ENCODE measurements at places on chromosomes 16 and 17.

DNA sequence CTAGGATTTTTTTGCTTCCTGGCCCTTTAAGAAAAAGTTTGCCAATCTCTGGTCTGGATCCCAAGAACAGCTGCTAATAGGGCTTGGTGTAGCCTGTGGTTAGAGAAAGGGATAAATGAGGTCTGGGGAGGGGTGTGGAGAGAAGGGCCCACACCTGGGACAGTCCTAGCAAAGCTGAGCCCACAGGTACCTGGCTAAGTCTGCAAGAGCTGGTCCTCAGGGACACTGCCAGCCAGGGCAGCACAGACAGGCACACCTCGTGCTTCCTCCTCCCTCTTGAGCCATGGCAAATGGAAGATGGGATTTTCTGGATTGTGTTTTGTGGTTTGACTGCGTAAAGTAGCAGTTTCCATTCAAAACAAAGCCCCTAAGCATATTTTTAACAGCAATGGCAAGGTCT is 217.5 kb downstream of the SOX9 start:
- DNase-seq = no peak

DNA sequence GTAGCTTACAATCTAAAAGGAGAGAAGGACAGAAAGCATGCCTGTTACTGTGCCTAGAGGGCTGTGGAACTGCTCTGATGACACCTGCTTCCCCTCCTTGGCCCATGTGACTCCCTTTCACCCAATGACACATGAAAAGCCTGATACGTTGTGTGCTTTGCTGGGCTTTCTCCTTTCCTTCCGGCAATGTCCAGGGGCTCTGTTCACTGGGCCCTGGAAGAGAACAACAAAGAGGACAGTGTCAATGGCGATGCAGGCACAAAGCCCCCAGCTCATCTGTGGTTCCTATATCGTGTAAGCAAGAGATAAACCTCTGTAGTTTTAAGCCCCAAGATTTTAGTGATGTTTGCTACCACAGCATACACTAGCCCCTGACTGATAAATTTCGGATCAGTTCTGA is 306.1 kb downstream of the ABCC12 start:
- DNase-seq = no peak

DNA sequence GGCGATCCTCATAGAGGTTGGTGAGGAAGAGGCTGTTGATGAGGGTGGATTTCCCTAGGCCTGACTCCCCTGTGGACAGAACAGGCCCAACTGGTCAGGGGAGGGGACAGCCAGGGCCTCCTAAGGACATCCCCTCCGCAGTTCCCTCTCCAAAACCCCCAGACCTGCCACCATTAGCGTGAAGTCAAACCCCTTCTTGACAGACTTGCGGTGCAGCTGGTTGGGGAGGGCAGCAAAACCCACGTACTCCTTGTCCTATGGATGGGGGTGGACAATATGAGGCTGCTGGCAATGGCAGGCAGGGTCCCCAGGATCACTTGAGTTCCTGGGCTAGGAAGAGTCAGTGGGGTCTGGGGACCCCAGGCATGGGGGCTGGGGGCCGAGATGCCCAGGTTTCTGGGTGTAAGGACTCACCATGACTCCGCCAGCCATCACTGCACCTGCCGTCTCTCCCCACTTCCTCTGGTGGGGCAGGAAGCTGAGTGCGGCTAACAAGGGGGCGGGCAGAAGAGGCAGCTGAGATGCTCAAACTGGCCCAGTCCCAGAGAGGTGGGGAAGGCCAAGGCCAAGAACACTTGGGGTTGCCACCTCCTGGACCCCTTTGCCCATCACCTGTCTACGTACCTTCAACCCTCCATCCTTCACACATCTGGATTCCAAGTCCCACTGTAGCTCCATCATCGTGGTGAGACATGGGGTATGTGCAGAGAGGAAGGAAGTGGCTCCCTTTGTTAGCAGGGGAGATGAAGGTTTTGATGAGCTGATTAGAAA is at the start of gene SEPTIN1:
Gene SEPTIN1, minus strand, starts transcription at position 451 of the 771 bp plus-strand sequence. Its CDS starts 19 bp downstream, at position 432.
- no peak for DNase-seq

GRCh38 chr16:24011237-24011636 is 175.5 kb downstream of the PRKCB start:
- DNase-seq = no peak

GRCh38 chr16:2090481-2090776 is 42.6 kb downstream of the TSC2 start:
- DNase-seq = no peak

DNA sequence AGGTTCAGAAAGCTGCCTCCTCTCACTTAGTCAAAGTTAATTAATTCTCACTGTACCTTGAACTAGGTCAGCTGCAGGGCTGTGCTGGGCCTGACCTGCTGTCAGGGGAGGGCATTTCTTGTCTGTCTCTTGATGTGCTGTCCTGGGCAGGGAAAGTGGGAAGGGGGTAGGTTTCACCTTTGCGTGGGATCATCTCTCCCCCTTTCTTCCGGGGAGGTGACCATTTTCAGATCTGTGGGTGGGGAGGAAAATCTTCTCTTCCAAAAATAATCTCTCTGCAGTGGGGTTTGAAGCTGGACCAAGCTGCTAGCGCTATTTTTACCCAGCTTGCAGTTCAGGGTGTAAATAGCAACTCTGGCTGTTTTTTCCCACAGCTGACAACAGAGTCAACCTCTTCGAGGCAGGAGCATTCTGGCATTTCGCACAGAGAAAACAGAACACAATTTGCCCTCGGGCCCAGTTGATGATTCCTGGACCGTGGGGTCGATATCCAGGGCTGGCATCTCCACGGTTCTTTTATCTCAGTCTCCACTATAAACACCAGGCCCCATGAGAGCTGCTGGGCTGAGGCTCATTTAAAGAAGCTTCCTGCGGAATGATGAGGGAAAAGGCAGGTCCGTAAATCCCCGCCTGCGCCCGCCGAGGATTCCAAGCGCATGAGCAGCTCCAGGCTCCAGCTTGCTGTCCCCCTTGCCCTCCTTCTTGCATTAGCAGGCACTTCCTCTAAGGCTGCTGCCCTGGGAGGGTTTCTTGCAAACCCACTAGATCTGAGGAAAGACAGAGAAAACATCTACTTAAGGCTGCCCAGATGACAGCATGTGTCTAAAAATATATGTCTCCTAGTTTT is 93.9 kb downstream of the YPEL2 start:
- no peak for DNase-seq

GRCh38 chr16:87180069-87180468 is 137.1 kb downstream of the C16orf95 start:
- DNase-seq = no peak

GRCh38 chr17:6914711-6915110 is 81.1 kb upstream of the ALOX12 start:
- DNase-seq = no peak

GRCh38 chr16:27500801-27501200 is 48.9 kb downstream of the GTF3C1 start:
- no peak for DNase-seq

DNA sequence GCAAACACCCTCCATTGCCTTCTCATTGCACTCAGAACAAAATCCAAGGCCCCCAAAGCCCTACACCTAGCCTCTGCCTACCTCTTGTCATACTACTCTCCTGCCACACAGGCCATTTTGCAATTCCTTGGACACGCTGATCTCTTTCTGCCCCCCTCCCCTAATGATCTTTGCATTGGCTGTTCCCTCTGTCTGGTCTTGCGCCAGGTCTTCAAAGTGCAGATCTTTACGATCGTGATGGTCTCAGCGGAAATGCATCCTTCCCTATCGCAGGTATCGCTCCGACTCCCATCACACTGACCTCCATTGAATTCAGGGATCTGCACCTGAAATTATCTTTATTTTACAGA is 777 bp upstream of the MOSMO start:
- DNase-seq = no peak

- DNase-seq = no peak
These were observed 180.1 kb upstream of the SDK2 start for GRCh38 chr17:73824321-73824720.

- no peak for DNase-seq
These were observed 3.1 kb downstream of the MT1E start for GRCh38 chr16:56628486-56629350.

DNA sequence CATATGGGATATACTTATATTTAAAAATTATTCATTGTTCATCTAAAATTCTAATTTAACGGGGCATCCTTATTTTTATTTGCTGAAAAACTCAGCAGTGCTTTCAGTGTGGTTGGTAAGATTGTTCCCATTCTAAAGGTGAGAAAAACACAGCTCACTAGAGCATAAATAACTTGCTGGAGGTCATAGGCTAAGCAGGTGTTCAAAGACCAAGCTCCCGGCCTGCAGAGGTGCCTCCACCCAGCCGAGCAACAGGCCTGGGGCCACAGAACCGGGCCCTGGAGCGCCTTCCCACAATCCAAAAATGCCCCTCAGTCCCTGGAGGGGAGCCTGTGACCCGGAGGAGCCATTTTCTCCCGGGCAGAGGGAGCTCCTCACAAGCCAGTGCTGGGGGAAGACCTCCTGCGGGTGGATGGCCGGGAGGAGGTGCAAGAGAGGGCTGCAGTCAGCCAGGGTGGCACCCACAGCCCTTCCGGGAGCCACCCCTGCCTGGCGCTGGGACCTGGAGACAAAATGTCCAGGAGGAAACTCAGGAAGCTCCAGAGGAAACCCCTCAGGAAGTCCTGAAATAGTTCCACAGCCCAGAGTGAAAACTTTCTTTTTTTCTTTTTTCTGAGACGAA is 14.7 kb downstream of the ABR start:
- DNase-seq = no peak

DNA sequence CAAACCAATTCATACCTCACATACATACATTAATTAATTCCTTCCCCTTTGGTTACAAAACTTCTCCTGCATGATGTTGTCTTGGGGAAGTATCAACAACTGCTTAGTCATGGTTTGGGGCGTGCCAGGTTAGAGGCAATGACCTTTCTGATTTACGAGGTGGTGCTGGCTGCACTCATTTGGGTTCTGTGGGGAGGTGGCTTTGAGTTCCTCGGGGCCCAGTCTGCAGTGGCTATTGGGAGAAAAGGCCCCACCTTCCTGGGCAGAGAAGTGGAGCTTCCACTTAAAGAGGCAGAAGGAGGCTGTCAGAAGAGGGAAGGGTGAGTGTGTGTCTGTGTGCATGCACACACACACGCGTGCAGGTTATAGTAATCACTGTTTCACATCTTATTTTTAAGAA is 10.2 kb upstream of the ETV4 start:
- DNase-seq = no peak

- no peak for DNase-seq
These were observed 40.1 kb downstream of the CLEC16A start for GRCh38 chr16:10984509-10984908.

DNA sequence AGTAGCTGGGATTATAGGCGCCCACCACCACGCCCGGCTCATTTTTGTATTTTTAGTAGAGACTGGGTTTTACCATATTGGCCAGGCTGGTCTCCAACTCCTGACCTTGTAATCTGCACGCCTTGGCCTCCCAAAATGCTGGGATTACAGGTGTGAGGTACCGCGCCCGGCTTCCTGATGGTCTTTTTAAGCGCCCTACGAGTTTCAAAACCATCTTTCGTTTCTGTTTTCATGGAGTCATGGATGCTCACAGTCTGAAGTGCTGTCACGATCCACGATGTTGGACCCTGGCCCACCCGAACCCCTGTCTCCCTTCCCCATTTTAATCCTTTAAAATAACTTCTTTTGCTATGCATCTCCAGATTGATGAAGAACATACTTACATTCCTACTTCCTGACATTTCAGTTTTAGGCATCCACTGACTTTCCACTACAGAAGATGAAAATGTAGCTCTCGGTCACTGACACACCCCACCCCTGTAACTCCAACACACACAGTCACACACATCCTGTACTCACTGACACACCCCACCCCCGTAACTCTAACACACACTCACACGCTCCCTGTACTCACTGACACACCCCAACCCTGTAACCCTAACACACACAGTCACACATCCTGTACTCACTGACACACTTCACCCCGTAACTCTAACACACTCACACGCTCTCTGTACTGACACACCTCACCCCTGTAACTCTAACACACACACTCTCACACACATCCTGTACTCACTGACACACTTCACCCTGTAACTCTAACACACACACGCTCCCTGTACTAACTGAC is 22.6 kb upstream of the WDR45B start:
- no peak for DNase-seq

- DNase-seq = no peak
These were observed 22.3 kb upstream of the KRT10 start for GRCh38 chr17:40844671-40845107.

- DNase-seq = no peak
These were observed 27.1 kb upstream of the ANKFN1 start for GRCh38 chr17:56125830-56126819.

GRCh38 chr17:7897773-7898172 is 9.2 kb downstream of the CHD3 start:
- DNase-seq = no peak

GRCh38 chr16:21611556-21612384 is 12.4 kb downstream of the METTL9 start:
- DNase-seq = no peak

- no peak for DNase-seq
These were observed 33.9 kb upstream of the CLEC18B start for GRCh38 chr16:74455213-74455612.

GRCh38 chr16:87123356-87124001 is 193.7 kb downstream of the C16orf95 start:
- DNase-seq = no peak

DNA sequence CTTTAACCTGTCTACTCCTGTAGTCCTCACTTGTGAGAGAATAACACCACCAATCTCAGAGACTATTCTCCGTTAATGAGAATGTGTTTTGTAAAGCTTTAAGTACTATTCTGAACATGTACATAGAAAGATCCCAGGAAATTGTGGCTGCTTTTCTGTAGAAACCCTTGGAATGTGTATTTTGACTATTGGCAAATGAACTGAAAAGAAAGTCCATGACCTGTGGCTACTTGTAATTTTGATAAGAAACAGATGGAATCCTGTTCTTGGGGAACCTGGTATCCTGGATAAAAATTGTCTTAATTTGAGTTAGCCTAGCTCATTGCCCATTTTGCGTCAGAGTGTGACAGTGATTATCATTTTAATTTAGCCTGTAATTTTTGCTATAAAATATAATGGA is 9.1 kb downstream of the CTCF start:
- DNase-seq = no peak

GRCh38 chr17:68033636-68034451 is 1.7 kb upstream of the KPNA2 start:
- DNase-seq = no peak

DNA sequence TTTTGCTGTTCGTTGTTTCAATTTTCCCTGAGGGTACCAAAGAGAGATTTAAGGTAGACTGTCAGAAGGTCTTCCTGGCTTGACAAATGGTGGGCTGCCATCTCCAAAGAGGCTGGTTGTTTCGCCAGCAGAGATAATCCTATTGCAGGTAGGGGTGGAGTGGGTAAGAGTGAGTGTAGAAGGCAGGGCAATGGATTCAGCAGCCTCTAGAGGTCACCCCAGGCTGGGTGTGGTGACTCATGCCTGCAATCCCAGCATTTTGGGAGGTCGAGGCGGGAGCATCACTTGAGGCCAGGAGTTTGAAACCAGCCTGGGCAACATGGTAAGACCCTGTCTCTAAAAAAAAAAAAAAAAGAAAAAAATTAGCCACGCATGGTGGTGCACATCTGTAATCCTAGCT is 34.6 kb downstream of the DCAKD start:
- no peak for DNase-seq
